Head of caudate nucleus (tissue), 42 donors: ENCODE measurements at places on chromosomes 7 and 10.

DNA sequence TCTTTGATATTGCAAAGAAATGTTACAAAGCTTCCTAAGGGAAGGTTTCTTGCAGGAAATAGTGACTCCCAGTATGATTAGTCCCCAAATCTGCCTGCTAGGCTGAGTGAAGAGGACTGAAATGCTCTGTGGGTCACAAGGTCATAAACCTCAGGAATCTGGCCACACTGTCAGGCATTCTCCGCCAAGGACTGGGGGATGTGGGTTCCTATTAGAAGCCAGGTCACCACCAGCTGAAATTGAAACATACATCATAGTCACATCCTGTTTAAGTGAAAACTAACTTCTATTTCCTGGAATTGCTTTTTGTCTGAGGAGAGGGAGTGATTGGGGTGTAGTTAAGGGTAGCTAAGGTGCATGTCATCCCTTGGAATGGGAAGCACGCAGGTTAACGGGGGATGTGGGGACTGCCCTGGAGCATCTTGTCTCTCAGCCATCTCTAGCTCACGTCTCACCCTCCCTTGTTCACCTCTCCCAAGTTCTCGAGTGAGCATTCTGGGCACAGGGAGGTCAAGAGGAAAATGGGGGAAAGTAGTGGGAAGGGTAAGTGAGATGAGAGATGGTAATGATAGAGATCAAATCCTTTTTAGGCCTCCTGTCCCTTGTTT is 12.0 kb upstream of the GSAP start:
- DNase-seq = no peak

DNA sequence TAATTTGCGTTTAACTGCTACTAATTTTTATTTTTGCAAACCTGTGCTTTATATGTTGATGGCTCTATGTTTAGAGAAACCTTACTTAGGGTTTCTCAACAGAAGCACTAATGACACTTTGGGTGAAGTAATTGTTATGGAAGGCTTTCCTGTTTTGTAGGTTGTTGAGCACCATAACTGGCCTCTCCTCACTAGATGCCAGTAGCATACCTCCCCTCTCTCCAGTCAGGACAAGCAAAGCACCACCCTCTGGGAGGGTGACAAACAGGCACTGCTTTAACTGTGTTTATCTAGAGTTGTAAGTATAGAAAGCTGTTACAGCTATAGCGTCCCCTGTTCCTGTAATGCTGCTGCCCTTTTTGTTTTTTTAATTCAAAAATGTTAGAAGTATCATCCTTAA is 60.9 kb downstream of the WAC start:
- no peak for DNase-seq

- no peak for DNase-seq
These were observed 64.4 kb upstream of the NME8 start for GRCh38 chr7:37784015-37784414.

DNA sequence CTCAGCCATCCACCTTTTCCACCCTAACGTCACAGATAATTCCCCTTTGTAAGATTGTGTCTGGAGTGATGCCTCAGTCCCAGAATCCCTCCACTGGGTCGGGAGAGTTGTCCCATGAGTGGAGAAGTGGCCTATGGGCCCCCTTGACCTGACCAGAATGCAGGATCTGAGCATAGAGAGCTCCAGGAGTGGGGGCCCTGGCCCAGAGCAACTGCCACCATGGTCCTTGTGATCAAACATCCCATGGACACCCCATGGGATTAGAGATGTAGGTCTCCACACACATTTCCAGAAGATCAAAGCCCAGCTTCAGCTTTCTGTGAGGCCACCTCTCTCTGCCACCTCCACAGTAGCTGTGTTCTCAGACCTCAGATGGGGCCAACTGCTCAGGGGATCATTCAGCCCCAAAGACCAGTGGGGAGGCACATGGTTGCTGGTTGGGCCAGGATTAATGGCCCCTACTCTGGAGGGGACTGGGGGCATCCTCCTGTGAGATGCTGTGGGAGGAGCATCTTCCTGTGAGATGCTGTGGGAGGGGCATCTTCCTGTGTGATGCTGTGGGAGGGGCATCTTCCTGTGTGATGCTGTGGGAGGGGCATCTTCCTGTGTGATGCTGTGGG is 28.5 kb upstream of the DPYSL4 start:
- DNase-seq = no peak

GRCh38 chr7:158246272-158246959 is 341.2 kb downstream of the PTPRN2 start:
- no peak for DNase-seq

- no peak for DNase-seq
These were observed 178.8 kb upstream of the BMPER start for GRCh38 chr7:33726582-33726981.

DNA sequence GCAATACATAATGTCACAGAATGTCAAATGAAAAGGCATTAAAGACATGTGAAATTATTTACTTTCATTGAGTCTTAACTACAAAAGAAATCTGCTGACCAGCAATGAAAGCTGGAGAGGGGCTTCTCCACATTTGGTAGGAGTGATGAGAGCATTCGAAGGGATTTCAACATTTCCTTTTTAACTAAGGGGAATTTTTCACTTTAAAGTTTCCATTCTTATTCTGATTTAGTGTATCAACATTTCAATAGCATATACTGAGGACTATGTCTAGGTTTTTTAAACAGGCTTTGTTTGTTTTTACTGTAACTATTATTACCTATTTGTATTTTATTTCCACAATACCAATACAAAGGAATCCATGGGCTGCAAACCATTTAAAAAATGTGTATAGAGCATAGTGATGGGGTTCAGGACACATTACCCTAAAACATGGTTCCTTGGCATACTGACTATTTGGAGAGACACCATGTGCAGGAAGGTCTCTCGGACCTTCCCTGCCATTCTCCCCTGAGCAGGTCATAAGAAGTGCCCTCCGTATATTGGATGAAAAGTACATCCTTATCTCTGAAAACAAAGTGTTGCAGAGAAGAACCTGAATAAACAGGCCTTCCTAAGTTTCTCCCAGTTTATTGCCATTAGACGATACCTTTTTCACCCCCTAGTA is 278.7 kb downstream of the DOCK4 start:
- DNase-seq = no peak

DNA sequence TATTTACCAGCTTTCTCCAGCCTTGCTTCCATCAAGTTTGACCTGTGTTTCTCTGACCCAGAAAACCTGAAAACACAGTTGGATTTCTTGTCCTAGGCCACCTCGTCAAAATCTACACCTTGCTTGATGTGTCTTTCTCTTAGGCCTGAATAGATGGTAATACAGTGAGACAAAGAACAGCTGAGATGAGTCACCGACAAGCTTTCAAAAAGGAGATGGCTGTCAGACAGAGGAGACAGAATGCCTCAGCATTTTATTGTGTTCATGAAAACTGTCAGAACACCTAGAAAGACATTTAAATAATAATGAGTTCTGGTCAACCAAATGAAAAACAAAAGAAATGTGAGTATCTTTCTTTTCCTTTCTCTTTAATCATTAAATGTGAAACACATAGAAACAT is 119.7 kb upstream of the SORCS1 start:
- no peak for DNase-seq

- no peak for DNase-seq
These were observed 423.0 kb downstream of the NEBL start for GRCh38 chr10:20474064-20474463.

DNA sequence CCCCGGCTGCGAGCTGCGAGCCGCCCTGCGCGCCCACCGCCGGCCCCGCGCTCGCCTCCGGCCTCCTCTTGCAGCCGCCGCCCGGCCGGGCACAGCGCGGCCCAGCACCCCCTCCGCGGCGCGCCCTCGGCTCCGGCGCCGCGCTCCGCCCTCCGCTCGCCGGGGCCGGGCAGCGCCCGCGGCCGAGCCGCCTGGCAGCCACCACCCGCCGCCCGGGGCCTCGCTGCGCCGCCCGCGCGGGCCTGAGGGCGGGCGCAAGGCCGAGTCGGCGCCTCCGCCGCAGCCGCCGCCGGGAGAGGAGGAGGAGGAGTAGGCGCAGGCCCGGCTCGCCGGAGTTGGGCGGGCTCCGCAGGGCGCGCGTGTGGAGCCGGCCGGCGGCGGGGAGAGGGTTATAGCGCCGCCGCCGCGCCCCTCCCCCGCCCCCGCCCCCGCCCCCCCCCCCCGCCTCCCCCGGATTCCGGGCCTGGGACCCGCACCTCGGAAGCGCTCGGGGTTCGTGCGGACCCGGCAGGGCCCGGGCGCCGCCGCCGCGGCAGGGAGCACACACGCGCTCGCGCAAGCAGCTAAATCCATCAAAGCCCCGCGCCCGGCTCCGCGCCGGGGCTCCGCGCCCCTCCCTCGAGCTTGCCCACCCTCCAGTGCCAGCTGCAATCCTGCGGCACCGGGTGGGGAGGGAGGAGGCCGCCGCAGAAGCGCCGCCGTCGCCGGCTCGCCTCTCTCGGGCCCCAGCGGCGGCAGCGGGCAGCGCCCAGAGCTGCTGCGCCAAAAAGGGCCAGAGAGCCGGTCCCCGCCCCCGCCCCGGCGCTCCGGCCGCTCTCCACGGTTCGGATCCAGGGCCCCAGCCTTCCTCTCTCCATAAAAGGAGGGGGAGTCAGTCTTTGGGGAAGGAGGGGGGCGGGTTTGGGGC is at the start of gene PDGFA:
Gene PDGFA, minus strand, starts transcription at position 363 of the 907 bp plus-strand sequence. CDS start 845 bp downstream, outside the sequence.
- DNase-seq = peak; percentile 40

DNA sequence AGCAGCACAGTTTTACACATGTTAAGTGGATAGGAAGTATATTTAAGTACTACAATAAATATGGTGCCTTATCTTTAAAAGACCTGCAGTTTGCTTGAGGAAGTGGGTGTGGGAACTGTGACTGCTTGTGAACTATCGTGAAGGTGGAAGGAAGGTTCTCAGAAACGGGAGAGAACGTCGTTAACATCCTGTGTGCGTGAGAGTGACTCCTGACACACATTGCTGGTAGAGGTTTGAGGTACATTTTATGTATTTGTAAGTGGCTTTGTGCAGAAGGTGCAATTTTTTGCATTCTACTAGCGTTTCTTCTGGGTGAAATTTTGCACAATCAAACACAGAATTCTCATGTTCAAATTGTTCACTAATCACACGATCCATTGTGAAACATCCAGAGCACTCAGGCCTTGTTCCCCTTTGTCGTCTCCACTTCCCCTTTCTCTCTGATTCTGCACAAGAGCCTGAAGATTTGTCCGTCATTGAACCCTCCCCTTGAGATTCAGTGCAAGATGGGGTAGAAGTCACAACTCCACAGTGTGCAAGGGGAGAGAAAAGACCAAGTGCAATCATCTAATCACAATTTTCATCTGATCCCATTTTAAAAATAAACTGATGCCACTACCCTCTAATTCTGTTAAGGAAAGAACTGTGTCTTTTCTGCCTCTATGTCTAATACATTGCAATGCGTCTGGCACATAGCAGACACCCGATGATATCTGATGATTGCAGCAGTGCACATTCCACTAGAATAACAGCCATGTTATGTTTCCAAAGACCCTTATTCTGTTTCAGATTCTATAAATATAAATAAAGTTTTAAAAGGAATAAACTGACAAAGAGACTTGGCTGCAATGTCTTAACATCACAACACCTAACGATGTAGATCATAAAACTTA is 279.9 kb downstream of the NEBL start:
- DNase-seq = no peak

DNA sequence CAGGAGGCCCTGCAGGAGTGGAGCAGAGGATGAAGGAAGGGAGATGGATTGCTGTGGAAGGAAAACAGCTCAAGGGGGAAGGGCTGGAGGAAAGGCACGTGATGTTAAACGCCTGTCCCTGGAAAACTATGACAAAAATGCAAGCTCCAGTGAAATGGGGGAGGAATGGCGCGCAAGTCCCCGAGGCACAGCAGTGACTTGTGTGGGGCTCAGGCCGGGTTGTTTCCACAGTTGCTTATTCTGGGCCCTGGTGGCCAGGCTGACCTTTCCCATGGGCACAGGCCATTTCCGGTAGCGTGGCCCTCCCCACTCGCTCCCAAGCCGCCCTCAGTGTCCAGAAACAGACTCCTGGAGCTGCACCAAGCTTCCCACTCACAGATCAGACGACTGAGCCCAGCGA is 68.1 kb upstream of the PDGFA start:
- no peak for DNase-seq

DNA sequence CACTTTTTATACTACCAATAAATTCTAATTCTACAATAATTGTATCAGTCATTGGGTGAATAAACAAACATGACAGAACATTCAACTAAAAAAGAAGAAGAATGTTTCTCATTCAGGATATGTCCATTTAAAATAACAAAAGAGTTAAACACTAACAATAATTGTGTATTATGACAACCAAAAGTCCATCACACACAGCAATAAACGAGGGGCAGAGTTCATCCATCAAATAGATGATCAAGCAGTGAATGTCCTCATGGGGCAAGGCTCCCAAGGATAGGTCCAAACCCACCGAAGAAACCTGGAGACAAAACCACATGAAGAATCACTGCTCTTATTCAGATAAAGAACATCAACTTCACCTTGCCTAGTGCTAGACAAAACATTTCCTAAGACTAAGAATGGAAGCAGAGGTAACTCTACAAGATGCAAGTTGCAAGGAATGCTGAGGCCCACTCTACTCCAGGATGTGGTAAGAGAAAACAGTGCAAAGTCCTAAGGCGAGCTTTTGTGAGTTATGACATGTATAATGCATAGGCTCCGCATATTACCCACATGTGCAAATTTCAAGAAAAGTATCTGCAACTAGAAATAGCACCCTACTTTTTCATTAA is 115.1 kb downstream of the PARD3 start:
- no peak for DNase-seq

DNA sequence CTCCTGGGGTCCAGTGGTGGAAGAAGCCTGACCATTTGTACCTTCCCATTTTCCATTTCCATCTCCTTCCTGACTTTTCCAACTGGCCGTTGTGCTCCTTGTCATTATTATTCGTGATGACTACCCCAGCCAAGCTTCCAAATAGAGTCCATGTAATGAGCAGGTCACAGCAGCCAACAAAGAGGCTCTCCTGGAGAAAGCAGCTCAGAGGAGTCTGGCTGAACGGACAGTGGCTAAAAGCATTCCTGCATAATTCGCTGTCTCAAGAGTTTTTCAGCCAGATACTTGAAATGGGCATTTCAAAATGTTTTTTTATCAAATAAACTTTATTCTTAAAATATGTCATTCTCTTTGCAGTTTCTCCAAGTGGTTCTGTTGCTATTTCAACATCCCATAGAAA is 458.6 kb downstream of the INHBA start:
- DNase-seq = no peak

DNA sequence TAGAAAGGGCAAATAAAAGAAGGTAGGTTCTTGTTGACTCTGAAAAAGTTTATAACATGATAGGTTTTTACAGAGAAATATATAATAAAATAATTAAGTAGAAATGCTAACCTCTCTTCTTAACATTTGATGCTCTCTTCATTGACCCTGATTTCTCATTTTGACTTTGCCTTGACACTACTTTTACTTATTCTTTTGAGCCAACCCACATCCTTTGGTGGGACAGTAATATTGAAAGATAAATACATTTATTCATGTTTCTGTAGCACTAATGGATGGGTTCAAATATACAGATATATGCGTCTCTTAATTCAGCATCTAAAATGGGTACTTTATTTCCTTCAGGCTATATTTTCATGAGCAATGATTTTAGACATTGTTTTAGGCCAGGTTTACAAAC is 34.4 kb downstream of the DDC start:
- DNase-seq = no peak

GRCh38 chr10:36493516-36493880 is 631.9 kb upstream of the ANKRD30A start:
- DNase-seq = no peak

- DNase-seq = no peak
These were observed 259.4 kb upstream of the CELF2 start for GRCh38 chr10:10758306-10758705.
